ENCODE measurements at places on chromosomes 4 and X.

- DNase-seq = no peak
These were observed 9.5 kb upstream of the ETNPPL start for GRCh38 chr4:108772402-108772801.

DNA sequence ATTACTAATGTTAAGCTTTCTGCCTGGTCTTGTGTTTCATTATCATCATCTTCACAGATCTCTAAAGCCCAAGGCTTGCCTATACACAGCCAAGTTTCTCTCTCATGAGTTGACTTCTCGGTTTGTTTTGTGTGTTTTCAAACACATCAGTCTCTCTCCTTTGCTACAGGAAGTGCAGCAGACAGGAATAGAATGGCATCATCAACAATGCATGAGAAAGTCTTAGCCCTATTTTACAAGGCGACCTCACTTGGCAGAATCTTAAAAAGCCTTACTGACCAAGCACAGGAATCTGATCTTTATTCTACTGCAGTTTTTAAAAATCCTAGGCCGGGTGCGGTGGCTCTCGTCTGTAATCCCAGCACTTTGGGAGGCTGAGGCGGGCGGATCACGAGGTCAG, 36.8 kb downstream of the CC2D2A start:
- DNase-seq = no peak

GRCh38 chrX:97616883-97617530, 733.3 kb downstream of the RPA4 start:
- DNase-seq = no peak

DNA sequence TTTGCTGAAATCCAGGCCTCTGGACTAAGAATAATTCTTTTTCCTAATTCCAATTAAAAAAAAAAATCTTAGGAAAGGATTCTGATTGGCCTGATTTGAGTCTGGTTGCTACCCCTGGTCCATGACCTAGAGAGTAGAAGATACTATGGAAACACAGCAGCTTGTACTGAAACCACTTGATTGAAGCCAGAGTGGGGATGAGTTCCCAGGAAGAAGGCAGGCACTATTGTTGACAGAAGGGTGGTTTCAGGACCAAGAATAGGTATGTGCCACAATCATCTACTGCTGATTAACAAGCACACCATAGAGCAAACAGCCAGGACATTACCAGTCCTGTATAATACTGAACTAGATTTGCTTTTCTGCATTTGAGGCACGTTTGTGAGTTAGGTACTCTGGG, 29.6 kb downstream of the STX18 start:
- DNase-seq = no peak

- no peak for DNase-seq
These were observed 11.0 kb upstream of the TEX13C start for GRCh38 chrX:125308653-125309052.

DNA sequence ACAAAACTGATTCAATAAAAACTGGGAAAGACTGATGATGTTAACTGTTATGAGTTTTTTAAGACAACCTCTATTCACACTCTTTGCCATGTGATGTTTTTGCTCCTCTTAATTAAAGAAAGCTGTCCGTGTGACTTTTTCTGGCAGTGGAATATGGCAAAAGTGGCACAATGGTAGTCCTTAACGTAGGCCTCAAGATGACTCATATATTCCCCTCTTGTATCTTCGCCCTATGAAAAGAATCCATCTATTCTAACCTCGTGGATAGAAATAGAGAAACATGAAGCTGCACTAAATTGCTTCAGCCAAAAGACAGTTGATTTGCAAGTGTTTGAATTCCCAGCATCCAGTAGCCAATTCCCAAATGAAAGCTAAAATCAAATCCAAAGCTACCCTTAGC, 603.8 kb upstream of the PCDH7 start:
- DNase-seq = no peak

- DNase-seq = no peak
These were observed 42.0 kb upstream of the PRKG2 start for GRCh38 chr4:81257021-81257420.

DNA sequence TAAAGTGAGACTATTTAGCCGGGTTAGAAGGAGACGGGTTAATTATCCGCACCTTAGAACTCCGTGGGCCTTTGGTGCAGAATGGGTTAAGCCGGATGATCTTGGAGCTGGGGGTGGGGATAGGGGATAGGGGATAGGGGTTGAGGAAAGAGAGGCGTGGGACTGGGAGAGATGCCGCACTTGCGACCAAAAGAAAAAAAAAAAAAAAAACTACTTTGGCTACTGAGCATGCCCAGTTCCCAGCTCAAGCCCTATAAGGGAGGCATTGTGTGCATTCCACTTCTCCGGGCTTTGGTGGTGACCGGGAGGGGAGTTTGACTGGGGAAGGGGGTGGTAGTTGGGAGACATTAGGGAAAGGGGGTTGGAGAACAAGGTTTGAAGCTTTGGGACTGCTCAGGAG, at the start of gene SLITRK4:
Gene SLITRK4, minus strand, starts transcription at position 187 of the 400 bp plus-strand sequence. CDS start 4,993 bp downstream, outside the sequence.
- no peak for DNase-seq

GRCh38 chrX:18885328-18886004, 98.4 kb downstream of the PHKA2 start:
- DNase-seq = no peak

DNA sequence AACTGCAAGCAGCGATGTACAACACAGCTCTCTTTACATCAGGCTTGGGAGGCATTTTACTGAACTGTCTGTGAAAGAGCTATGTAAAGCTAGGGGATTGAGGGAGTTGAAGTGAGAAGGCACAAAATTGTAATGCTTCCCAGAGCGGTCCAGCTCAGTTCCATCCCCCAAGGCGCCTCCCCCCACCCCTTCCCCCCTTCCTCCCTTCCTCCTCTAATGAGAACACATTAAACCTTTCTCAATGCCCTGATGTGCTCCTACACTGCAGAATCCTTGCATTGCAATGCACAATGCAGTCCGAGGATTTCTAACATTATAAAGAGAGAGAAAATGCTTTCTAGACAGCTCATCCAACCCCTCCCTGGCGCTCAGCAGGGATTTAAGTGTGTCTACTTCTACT, 73.9 kb downstream of the CXXC4 start:
- no peak for DNase-seq

- DNase-seq = no peak
These were observed 20.2 kb upstream of the MTM1 start for GRCh38 chrX:150548251-150548650.

DNA sequence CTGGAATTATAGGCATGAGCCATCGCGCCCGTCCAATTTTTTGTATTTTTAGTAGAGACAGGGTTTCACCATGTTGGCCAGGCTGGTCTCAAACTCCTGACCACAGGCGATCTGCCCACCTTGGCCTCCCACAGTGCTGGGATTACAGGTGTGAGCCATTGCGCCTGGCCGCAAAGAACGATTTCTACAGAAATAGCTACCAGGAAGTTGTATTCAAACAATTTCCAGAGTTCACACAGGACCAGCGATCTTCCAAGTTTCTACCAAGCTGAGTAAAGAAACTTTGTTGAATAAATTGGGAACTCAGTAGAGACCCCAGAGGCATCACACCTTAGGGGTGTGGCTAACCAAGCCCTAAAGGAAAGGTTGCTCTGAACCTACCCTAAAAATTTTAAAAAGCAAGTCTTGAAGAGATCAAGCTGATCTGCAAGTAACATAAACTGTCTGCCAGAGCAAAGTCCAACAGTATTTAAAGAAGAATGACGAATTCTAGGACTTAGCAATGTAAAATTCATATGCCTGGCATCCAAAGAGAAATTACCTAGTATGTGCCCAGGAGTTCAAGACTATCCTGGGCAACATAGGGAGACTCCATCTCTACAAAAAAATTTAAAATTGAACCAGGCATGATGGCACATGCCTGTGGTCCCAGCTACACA, 48.4 kb upstream of the USP9X start:
- no peak for DNase-seq

All from vagina (tissue), 2 donors.